ENCODE measurements at places on chromosomes 1 and 21.

GRCh38 chr1:220962031-220962751, 82.9 kb downstream of the HLX start:
- DNase-seq: no peak

- DNase-seq: no peak
Measured at GRCh38 chr1:18204575-18204974, 97.0 kb downstream of the IGSF21 start.

- DNase-seq: peak; percentile 7
Measured at GRCh38 chr1:77655431-77655974, 27.0 kb downstream of the ZZZ3 start.

- no peak for DNase-seq
Measured at GRCh38 chr21:25776440-25776839, 41.7 kb downstream of the GABPA start.

GRCh38 chr1:228487336-228488124, at the start of gene RNF187:
RNF187 (plus strand) TSS chr1:228487382.
- no peak for DNase-seq

- DNase-seq: no peak
Measured at GRCh38 chr1:234694661-234695060, 84.7 kb upstream of the IRF2BP2 start.

DNA sequence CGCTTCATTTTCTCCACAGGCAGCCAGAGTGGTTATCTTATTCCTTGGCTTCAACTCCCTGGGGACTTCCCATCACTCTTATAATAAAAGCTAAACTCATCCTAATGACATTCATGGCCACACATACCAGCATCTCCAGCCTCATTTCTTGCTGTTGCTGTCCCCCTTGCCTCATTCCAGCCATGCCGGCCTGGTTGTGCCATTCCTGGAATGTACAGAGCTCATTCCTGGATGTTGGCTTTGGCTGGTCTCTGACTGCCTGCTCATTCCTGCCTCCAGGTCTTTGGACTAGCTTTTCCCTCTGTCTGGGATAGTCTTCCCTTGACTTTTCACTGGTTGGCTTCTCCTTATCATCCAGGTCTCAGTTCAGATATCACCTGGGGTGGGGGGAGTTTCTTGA, 2.4 kb upstream of the PEF1 start:
- DNase-seq: no peak

- DNase-seq: no peak
Measured at GRCh38 chr1:227192163-227192562, 126.1 kb downstream of the CDC42BPA start.

- no peak for DNase-seq
Measured at GRCh38 chr1:213883618-213884017, 104.2 kb upstream of the PROX1 start.

DNA sequence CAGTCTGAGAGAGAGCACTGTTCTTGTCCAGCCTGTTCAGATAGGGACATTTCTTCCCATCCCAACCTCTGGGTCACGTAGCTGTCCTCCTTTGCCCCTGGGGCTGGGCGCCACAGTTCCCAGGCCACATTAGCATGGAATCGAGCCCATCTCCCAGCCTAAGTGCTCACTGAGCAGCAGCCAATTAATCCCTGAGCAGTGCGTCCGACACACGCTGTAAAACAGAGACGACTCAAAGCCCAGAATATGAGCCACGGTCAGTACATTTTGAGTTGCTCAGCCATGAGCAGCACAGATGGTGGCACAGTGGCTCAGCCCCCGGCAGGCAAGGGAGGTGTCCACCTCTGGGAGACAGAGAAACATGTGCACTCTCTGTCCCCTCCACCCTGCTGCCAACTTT, 267.4 kb downstream of the NPHP4 start:
- DNase-seq: no peak

GRCh38 chr1:211133836-211134669, at the start of gene KCNH1:
KCNH1 (minus strand) TSS chr1:211134148; CDS start chr1:211133945, 203 bp downstream.
- DNase-seq: peak; percentile 92

DNA sequence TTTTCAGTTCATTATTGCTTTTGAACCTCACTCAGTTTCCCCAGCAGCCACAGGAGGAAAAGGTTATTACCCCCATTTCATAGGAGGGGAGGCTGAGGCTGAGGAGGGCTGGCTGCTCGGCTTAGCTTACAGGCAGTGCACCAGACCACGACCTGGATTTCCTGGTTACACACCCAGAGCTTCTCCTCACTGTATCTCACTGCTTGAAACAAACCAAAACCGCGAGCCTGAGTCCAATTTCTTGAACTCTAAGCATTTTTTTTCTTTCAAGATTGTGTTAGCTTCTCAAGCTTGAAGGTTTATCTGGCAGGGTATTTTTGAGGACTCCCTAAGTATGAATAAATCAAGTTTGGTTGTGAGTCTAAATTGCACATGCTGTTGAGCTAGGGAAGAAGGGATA, 188.9 kb upstream of the EDN2 start:
- no peak for DNase-seq

GRCh38 chr1:156705918-156706656, 704 bp upstream of the CRABP2 start:
- DNase-seq: peak; percentile 79

GRCh38 chr1:94903280-94904009, 23.5 kb downstream of the CNN3 start:
- DNase-seq: no peak

GRCh38 chr21:41102281-41102680, 65.7 kb upstream of the BACE2 start:
- no peak for DNase-seq

DNA sequence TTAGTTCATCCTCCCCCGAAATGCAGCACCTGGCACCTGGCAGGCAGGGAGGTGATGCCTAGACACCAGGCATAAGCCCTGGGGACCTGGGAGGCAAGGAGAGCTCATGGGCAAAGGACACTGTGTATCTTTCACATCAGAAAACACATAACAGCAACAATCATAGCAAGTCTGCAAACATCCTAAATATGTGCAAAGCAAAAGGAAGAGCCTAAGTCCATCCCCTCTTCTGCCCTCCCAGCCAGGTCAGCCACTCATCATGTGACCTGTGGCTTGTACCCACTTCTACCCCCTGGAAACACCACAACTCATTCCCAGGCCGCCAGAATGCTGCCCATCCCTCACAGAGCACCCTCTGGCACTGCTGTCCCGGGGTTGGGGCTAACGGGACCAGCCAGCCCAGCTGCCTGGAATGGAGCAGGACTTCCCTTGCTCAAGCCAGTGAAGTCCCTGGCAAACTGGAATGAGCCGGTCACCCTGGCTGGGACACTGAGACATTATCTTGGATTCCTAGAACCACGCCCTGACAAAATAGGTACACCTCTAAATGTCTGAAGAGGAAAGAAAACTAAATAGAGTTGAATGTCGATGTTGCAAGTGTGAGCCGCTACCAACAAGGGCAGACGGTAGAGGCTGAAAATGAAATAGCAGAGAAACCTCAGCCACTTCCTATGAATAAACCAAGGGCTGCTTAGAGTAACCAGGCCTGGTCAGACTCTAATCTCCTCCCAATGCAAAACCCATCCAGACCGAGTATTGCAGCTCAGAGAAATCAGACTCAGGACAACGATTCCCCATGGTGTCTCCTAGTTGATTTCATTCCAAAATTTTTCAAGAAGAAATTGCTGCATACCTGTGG, 29.4 kb downstream of the TMPRSS2 start:
- DNase-seq: no peak

DNA sequence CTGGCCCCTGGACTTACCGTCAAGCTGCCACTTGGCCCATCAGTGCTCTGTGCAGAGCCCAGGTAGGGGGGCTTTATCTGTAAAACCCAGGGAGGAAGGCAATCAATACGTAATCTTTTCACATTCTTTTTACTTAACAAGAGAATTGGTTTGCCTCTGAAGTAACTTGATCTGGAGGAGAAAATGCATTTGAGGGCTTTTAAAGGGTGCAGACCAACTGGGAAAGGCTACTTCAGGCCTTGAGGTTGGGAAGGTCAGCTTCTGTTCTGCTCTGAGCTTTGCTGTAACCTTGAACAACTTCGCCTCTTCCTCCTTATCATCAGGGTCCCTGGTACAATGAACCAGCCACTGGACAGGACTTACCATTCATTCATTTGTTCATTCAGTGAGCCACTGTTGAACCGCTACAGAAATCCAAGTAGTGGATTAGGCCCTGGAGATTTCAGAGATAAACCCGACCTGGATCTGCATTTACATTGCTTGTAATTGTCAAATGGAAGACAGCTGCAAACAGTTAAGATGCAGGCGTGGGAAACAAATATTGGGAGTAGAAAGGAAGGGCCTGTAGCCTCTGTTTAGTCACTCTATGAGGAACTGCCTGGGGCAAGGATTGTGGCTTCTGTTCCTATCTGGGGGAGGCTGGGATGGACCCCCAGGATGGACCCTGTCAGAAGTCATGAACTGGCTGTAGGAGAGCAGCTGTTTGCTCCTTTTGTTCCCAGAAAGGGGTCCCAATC, 90.9 kb downstream of the MAN1C1 start:
- peak; percentile 35 for DNase-seq

- no peak for DNase-seq
Measured at GRCh38 chr1:196029410-196029809, 578.8 kb downstream of the KCNT2 start.

GRCh38 chr1:225652729-225653462, at the start of gene ENAH:
ENAH (minus strand) TSS chr1:225653123; CDS start chr1:225652690, 433 bp downstream.
- peak; percentile 88 for DNase-seq

- no peak for DNase-seq
Measured at GRCh38 chr21:43287795-43288755, 119.3 kb downstream of the CRYAA start.

- DNase-seq: no peak
Measured at GRCh38 chr1:181257117-181257516, 168.6 kb downstream of the IER5 start.

GRCh38 chr1:205582471-205583291, 49.1 kb downstream of the ELK4 start:
- peak; percentile 56 for DNase-seq

GRCh38 chr1:32773764-32774463, 43.2 kb downstream of the YARS1 start:
- no peak for DNase-seq

GRCh38 chr1:150976401-150976821, 1.8 kb upstream of the CERS2 start:
- DNase-seq: no peak

All from BE2C (cell line).